ENCODE measurements at places on chromosomes 11 and 22. TPM values are rescaled to one million over a fixed set of nuclear protein-coding genes. Genes with fewer than 3 reads are reported as not detected.

DNA sequence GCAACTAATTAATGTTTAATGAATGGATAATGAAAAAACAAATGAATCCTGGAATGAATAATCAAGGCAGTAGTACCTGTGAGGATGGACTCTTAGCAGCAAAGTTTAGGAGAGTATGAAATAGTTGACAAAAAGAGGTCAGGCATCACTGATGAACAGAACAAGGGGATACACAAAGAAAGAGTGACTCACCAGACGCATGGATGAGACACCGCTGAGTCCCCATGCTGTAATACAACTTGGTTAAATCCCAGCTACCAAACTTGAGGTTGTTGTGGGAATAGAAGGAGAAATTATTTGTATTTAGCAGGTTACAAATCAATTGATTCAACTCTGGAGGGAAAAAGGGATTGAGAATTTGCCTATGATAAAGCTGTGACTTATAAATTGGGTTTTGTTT lies 976.9 kb upstream of the TENM4 start:
- DNase-seq, result no peak

GRCh38 chr22:36185828-36186624 lies 15.6 kb downstream of the APOL4 start:
- DNase-seq, result no peak

GRCh38 chr22:48802576-48802975 lies 1025.1 kb downstream of the BRD1 start:
- DNase-seq, result no peak

- DNase-seq, result no peak
These were observed 1217.6 kb downstream of the JRKL start for GRCh38 chr11:97607291-97608000.

BDNF gene
- 0.85 TPM for total RNA-seq

UBASH3B gene
- 8.9 TPM for total RNA-seq

CNTN5 gene
- total RNA-seq, result not detected

ZNF280B gene
- 0.68 TPM for total RNA-seq

DNA sequence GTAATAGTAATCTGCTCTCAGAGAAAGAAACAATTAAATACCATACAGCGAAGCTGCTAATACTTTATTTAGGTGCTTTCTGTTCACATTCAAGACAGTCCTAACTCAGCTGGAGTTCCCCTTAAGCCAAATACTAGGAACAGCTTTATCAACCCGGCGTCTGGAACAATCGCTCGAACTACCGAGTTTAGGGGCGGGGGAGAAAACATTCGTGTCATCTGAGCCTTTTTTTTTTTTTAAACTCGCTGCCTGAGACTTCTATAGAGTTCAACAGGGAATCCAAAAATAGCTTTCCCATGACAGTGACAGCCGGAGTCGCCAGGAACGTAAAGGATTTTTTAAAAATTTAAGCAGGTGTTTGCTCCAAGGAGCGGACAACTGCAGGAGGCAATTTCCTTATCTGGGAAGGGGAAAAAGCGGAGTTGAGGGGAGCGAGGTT lies 852 bp downstream of the TRAF6 start:
- peak; percentile 65 for DNase-seq

LRRC32 gene
- total RNA-seq, result 80.8 TPM

MMP27 gene
- total RNA-seq, result not detected

GRCh38 chr11:43327987-43328386 lies 16.2 kb downstream of the API5 start:
- DNase-seq, result peak; percentile 97

GRCh38 chr11:35794333-35794732 lies 131.8 kb downstream of the TRIM44 start:
- DNase-seq, result no peak

SUSD2 gene
- total RNA-seq, result 0.34 TPM

DNA sequence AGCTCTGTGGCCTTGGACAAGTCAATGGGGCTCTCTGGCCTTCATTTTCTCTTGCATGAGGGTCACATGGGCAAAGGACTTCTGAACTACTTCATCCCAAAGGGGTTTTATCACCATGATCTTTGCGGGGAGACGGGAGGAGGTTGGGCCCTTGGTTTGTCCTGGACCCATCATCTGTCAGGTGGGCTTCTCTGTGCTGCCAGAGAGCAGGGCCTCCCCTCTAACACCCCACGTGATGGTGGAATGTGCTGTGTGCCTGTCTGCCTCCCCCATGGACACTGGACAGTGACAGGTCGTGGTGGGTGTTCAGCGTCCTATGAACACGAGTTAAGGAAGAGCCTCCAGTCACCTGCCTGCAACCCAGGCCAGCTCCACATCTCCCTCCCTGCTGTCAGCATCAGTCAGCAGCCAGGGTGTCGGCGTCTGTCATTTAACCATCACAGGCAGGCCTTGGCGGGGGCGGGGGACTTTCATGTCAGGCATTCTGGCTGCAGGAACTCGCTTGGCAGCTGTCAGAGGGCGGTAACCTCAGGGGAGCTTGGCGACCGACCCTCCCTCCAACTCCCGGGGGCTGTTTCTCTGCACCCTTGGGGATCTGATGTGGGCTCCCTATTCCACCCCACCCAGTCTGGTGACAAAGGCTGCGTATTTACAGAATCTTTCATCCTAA lies 2.6 kb upstream of the SUN2 start:
- no peak for DNase-seq

GRCh38 chr11:118004543-118005223 lies 18.5 kb downstream of the IL10RA start:
- DNase-seq, result no peak

HTR3B gene
- not detected for total RNA-seq

DNA sequence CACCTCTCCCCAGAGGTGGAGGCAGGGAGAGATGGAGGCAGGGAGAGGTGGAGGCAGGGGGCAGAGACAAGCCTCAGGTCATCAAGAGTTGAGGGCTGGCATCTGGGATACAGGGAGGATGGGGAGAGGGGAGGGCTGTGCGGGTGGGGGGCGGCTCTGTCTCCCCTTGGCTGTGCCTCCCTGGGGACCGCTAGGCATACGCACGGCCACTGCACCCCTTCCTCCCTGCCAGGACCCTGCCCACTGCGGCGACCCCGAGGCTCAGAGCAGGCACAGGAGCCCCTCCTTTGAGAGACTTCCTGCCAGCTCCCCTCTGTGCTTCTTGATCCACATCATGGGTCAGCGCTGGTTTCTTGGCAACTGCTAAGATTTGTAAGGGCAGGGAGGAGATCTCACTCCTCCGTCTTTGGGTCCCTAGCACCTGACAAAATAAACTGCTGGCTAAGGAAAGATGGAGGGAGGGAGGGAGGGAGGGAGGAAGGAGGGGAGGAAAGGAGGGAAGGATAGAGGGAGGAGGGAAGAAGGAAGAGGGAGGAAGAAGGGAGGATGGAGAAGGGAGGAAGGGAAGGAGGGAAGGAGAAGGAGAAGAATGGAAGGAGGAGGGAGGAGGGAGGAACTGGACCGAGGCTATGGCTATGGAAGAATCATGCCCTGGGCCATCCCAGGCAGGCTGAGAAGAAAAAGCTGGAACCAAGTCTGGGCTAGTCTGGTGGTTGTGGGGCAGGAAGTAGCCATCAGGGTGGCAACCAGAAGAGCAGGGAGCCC lies 18.5 kb downstream of the PRR33 start:
- no peak for DNase-seq

- no peak for DNase-seq
These were observed 28.0 kb downstream of the SHISAL1 start for GRCh38 chr22:44284711-44285110.

LRP4 gene
- 2.2 TPM for total RNA-seq

DNA sequence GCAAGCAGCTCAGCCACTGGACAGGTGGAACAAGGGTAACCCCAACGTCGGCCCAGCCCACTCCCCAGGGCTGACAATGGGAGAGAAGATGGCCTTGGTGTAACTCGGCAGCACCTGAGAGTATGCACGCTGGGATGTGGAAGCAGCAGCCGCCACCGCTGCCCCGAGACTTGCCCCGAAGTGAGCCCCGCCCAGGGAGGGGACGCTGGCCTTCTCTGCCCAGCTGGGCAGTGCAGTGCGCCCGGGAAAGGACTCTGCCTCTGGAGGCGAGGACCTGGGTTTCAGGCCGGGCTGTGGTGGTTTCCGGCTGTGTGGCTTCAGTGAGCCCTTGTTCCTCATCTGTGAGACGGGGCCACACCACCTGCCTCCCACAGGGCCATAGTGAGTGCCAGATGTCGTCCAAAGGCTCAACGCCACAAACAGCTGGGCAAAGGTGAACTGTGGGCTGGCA lies 8.6 kb upstream of the POLDIP3 start:
- no peak for DNase-seq

MACROD1 gene
- 17.5 TPM for total RNA-seq

GRCh38 chr22:26545385-26545784 lies 33.1 kb upstream of the TFIP11 start:
- DNase-seq, result no peak

GRCh38 chr22:39725351-39726035 lies 154.9 kb downstream of the CACNA1I start:
- DNase-seq, result no peak

HSPB2 gene
- total RNA-seq, result not detected

- peak; percentile 44 for DNase-seq
These were observed 787.7 kb downstream of the NTM start for GRCh38 chr11:132158091-132158490.

KCNK4 gene
- total RNA-seq, result not detected

GRCh38 chr11:17861036-17861755 lies 126.6 kb downstream of the KCNC1 start:
- no peak for DNase-seq

SYT12 gene
- 0.09 TPM for total RNA-seq

THAP7 gene
- 13.8 TPM for total RNA-seq

- no peak for DNase-seq
These were observed 1.9 kb upstream of the TYR start for GRCh38 chr11:89175796-89176195.
